ENCODE measurements at places on chromosomes 1 and 21.

- no peak for DNase-seq
Measured at GRCh38 chr1:234206651-234207284, 166.5 kb upstream of the COA6 start.

- DNase-seq: no peak
Measured at GRCh38 chr1:18632783-18633421, 2.3 kb downstream of the PAX7 start.

- no peak for DNase-seq
Measured at GRCh38 chr1:118878661-118879060, 109.5 kb downstream of the TBX15 start.

DNA sequence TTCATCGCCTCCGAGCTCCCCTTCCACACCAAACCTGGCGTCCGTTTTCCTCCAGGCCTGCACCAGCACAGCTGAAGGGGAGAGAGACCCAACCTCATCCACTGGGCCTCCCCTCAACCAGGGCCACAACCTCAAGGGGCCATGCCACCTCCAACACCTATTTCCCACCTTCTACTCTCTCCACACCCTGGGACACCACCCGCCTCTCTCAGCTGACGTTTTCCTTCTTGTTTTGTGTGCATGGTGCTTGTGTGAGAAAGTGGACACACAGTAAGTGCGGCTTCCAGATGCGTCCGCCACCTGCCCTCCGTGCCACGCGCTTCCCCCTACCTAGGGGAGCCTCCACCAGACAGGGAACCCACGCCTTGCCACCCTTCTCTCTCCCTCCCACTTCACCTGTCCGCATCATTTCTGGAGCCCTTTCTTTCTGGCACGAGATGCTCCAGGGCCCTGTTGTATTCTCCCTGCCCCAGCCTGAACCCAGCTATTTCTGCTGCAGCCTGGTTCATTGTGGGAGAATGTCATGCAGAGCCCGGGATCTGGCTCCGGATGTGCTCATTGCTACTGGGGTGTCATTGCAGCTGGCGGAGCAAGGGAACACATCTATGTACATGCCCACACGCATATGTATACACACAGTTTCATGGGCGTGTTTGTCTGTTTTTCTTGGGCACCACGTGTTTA, 1.3 kb upstream of the GNB1 start:
- DNase-seq: no peak

- DNase-seq: no peak
Measured at GRCh38 chr21:30434033-30434631, 4.1 kb downstream of the KRTAP13-4 start.

- DNase-seq: no peak
Measured at GRCh38 chr1:12636098-12636950, 7.6 kb upstream of the AADACL4 start.

DNA sequence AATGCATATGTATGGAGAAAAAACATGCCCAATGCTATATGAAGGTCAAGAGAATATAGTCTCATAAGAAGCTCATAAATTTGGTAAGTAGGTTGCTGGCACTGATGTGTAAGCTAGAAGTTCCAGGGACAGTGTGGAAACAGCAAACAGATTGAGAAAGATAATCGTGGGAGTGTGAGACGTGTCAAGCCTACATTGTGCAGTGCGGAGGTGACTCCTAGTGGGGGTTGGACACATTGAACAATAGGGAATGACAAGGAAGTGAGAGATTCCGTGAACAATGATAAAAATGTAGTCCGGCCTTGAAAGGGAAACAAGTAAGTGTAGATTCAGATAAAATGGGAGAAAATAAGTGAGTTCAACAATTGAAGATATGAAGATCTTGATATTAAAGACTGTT, 788.4 kb upstream of the PRMT6 start:
- no peak for DNase-seq

- no peak for DNase-seq
Measured at GRCh38 chr1:6889875-6890480, 104.7 kb downstream of the CAMTA1 start.

Measured in activated CD4-positive, alpha-beta T cell treated with anti-CD3 and anti-CD28 coated beads for 1 hour (primary cell).